ENCODE measurements at places on chromosomes 6 and 20.

DNA sequence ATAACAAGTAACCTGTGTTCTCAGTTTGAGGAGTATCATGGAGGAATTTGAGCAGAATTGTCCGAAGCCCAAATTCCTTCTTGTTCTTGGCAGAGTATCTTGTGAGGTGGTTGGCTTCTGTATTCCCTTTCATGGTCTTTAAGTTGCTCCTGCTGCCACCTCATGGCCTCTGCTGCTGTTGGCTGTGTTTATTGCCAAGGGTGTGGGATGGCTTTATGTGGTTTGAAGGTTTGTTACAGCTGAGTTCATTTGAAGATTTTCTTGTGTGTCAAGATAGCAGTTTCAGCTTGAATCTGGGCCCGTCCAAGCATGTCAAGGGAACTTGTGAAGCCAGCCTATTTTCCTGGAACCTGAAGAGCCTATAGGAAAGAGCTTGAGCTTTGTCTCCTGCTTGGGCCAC, 20.2 kb upstream of the TTK start:
- no peak for DNase-seq

DNA sequence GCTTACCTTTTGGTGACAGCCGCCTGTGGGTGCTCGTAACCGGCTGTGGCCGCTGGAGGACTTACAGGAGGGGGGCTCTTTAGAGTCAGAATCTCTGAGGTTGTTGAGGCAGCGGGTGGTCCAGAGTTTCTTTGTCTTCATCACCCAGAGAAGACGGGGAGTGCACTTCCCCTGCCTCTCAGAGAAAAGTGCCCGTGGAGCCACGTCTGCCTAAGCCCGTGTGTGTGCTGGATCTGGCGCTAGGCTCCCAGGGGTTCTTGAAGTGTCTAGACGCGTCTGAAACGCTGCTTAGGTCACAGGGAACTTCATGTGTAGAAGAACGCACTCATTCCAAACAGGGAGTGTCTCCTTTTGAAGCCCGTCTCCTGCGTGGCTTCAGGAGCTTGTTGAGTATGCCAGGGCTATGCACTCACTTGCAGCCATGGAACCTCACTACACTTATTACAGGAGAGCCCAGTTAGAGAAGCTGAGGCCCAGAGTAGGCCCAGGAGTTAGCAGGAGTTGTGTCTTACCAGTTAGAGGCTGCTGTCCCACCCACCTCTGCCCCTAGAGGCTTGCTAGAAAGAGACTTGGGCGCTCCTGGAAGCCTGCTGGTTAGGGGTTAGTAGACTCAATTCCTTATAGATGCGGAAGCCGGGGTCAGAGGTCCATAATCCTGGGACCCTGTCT, 1.3 kb downstream of the LSM14B start:
- no peak for DNase-seq

GRCh38 chr6:155444120-155444917, 11.3 kb downstream of the NOX3 start:
- no peak for DNase-seq

- no peak for DNase-seq
Measured at GRCh38 chr6:18269253-18269652, 4.9 kb upstream of the DEK start.

- no peak for DNase-seq
Measured at GRCh38 chr6:145147981-145148749, 587.2 kb downstream of the EPM2A start.
